ENCODE measurements at places on chromosomes 7 and 10.

- no peak for DNase-seq
Measured at GRCh38 chr7:1562597-1563051, 6.6 kb upstream of the TMEM184A start.

DNA sequence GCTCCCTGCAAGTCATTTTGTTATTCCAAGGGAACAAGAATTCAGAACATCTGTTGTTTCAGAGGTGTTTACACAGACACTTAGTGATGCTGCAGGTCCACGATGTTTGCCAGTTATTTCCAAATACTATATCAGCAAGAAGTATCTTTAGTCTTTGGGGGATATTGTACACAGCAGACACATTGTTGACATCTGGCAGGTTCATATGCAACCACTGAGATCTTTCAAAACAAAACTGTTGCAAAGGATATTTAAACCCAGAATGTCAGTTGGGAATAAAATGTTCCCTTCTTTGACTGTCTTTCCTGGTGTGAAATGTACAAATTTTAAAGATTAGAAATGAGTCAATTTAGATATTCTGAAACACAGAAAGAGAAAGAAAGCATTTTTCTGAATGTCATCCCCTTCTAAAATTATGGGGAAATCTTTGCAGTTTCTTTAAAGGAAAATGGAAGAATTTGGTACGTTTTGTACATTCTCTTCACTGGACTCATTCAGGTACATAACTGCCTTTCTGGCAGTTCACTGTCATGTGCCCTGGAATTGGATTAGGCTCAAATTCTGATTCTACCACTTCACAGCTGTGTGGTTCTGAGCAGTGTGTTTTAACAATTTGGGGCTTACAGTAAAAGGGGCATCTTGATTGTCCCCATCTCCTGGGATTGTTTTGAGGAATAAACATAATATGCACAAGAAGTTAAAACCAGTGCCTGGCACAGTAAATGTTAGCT, 40.3 kb upstream of the CELF2 start:
- DNase-seq = no peak

GRCh38 chr7:47480576-47481538, 101.1 kb downstream of the TNS3 start:
- DNase-seq = no peak

DNA sequence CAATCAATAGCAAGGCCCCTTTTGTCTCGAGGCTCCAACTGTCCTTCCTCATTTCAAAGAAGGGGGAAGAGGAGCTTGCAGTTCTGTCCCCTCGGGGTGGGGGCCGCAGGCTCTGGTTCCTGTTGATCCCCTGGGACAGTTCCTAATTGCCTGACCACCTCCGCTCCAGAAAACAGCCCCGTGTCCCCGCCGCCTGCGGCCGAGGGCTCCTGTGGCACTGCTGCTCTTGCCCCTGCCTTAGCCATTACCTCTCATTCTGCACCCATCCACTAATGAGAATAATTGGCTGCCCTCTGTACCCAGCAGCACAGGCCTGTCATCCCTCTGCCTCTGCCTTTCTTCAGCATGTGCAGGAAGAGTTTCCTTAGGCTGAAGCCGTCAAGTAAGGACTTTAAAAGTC, 668.3 kb upstream of the FOXK1 start:
- DNase-seq = no peak

GRCh38 chr7:68180761-68181160, 1184.1 kb downstream of the TYW1 start:
- no peak for DNase-seq

GRCh38 chr7:150520145-150520544, 5.5 kb downstream of the GIMAP7 start:
- no peak for DNase-seq

DNA sequence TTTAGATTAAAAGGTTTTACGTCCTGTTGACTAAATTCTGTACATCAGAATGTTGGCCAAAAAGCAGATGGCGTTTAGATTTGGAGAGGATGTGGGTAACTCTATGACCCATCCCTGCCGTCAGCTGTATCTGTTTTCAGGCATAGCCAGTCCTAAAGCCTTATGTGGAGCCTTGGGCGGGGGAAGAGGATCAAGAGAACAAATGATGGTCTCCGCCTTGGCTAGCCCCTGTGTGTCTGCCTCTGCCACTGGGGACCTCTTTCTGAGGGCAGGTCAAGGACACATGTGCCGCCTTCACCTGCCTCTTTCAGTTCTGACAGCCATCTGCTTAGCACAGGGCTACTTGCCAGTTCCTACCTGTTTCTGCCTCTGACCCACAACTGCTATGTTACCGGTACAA, 24.1 kb downstream of the PDSS1 start:
- DNase-seq = no peak

- no peak for DNase-seq
Measured at GRCh38 chr7:5477126-5477525, 53.5 kb upstream of the TNRC18 start.

DNA sequence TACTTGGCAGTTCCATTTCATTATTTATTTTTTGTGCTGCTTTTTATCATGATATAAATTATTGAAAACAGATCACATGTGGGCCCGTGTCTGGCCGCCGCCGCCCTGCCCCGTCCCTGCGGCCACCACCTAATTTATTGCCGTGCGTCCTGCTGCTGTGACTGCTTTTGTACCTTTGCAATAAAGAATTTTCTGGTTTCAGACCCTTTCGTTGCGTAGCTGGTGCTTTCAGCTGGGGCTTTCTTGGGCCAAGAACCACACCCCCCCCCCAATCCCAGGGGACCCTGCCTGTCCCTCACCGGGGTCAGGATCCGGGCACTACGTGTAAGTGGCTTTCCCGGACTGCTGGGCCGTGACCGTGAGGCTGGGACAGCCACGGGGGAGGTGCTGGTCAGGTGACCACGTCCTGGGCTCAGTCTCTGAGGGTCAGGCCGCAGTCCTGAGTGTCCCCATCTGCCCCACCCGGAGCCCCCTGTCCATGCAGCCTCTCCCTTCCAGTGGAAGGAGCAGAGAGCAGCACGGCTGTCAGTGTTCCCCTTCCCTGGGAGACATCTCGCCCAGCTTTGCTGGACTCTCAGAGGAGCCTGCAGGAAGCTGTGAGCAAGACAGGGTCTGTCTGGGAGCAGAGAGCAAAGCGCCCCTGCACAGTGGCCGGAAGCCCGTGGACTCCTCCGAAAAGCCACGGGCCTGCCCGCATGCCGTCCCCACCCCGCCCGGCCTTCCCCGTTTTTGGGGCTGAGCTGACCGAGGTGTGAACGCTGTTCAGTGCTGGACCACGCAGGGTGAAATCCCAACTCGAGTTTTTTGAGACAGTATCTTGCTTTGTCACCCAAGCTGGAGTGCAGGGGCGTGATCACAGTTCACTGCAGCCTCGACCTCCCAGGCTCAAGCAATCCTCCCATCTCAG, 12.6 kb downstream of the MAFK start:
- DNase-seq = no peak

DNA sequence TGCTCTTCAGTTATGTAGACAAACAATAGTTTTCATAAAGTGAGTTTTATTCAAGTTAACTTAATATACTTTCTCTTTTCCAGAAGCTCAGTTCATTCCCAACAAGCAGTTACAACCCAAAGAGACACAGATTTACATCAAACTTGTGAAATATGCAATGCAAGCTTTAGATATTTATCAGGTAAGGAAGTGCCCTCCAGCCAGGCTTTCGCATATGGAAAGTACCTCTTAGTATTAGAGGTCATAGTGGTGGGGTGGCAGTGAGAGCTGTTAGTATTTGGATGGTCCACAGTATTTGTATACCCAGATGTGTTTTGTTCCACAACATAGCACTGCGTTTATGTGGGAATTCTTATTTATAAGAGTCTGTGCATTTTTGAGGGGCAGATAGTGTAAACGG, 32.1 kb downstream of the TRRAP start:
- no peak for DNase-seq

- no peak for DNase-seq
Measured at GRCh38 chr10:88386204-88386788, 196.8 kb downstream of the RNLS start.

GRCh38 chr7:140640727-140641523, at the start of gene DENND2A:
TSS of gene DENND2A (minus strand) at chr7:140640813. CDS start at chr7:140602397, 38,416 bp downstream.
- DNase-seq = no peak

DNA sequence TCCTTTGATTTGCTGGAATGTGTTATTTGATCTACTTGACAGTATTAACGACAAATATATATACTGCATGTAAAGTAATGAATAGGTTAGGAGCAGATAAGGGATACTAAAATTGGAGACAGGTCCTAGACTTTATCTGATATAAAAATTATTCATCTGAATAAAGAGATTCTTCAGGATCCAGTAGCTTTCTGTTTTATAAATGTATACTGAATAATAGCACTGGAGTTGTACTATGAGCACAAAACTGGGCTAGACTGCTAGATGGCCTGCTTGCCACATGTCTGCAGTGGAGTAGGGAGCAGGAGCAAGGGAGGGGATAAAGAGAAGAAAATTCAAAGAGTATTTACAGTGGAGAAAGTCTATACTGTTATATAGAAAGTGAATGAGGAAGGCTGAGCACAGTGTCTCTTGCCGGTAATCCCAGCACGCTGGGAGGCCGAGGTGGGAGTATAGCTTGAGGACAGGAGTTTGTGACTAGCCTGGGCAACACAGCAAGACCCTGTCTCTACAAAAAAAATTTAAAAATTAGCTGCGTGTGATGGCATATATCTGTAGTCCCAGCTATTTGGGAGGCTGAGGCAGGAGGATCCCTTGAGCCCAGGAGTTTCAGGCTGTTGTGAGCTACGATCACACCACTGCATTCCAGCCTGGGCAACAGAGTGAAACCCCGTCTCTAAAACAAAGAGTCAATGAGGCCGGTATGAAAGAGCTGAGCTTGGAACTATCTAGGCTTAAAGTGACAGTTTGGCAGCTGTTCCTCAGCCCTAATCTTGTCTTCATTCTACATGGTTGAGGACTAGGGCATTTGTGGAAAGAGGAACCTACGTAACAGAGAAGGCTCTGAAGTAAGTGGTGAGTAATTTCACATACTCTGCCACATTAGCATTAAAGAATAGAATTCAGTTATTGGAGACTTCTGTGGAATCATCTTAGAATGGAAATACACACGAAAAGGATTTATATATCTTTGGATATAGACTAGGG, 41.8 kb downstream of the CD36 start:
- DNase-seq = no peak
